NCI-H82 (cell line): ENCODE measurements at places on chromosomes 4 and X.

DNA sequence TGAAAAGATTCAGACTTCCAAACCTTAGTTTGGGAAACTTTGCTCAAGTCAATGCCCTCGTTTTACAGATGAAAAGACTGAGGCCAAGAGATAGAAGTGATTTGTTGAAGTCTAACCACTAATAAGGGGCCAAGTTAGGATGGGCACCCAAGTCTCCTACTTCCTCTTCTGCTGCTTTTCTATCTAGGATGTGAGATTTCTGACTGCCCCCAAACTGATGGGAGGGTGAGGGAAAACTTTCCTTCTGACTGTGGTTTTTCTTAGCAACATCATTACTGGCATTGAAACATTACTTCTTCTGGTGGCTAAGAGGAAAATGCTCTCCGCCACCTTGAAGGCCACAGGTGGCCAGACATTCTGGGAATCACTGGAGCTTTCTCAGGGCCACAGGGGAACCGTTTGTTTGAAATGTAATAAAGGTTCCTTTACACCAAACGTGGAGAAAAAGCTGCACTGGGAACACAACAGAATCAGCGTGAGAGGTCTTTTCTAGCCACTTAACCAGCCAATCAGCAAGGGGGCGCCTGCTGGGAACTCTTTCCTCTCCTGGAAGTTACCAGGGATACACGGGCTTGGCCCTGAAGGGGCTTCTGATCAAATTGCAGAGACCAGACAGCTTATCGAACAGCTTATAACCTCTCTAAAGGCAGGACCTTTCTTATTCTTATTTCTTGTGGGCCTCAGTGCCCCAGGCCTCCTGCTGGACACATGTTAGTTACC, 115.9 kb upstream of the TEX13D start:
- no peak for DNase-seq

GRCh38 chrX:47814851-47815250, 21.9 kb upstream of the ZNF81 start:
- DNase-seq, result peak; percentile 3

- no peak for DNase-seq
These were observed 19.2 kb downstream of the FLNA start for GRCh38 chrX:154355094-154355775.

DNA sequence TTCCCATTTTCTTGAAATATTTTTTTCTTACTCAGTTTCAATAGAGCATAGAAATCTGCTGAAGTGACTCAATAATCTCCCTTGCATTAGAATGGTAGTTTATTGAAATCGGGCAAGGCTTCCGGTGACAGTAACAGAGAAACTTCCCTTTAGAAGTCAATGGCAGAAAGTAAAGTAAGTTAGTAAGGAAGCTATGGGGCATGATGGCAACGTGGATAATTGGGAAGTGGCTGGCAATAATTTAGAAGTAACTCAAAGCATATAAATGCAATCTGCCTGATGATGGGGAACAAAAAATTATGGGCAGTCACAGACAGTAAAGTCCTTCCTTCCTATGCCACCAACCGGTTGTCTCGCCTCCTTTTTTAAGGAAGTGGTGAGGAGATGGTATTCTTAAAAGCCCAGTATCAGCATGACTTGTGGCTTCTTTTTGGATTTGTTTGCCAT, 7.6 kb downstream of the CYBB start:
- DNase-seq, result no peak
